Forelimb muscle (tissue), 1 donor: ENCODE measurements at places on chromosomes 3 and 15.
A peak's percentile ranks its signal among the peaks of the same experiment; 100 is the strongest.

DNA sequence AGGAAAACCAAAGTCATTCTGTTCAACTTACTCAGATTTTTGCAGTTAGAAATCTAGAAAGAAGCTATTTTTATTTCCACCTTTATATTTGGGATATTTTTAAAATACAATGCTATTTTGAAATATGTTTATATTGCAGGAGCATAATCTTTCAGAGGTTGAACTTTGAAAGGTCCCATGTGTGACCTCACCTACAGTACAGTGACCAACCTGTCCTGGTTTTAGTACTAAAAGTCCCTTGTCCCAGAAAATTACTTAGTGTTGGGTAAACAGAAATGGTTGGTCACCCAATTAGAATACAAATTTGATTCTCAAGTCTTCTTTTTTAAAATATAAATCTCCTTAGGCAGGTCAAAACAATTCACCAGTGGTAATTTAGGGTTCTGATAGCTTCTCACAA, 141.6 kb upstream of the FRMD4B start:
- no peak for DNase-seq

- DNase-seq, result no peak
Observed at GRCh38 chr15:36815786-36816185, 236.4 kb downstream of the CDIN1 start.

DNA sequence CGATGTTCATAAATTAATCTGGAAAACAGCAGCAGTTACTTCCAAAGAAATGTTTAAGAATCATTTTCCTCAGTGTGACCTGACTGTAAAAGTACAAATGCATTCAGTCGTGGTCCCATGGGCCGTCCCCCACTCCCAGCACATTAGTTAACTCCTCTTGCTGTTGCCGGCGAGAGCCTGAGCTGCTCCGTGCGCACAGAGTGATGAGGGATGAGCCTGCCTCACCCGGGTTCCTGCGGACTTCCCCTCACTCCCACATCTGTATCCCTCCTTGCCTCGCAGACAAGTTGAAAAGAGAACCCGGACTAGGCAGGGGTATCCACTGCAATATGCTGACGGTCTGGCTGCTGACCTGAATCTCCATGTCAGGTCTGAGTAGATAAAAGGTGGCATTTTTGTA, 861.7 kb upstream of the NR2F2 start:
- DNase-seq, result no peak

DNA sequence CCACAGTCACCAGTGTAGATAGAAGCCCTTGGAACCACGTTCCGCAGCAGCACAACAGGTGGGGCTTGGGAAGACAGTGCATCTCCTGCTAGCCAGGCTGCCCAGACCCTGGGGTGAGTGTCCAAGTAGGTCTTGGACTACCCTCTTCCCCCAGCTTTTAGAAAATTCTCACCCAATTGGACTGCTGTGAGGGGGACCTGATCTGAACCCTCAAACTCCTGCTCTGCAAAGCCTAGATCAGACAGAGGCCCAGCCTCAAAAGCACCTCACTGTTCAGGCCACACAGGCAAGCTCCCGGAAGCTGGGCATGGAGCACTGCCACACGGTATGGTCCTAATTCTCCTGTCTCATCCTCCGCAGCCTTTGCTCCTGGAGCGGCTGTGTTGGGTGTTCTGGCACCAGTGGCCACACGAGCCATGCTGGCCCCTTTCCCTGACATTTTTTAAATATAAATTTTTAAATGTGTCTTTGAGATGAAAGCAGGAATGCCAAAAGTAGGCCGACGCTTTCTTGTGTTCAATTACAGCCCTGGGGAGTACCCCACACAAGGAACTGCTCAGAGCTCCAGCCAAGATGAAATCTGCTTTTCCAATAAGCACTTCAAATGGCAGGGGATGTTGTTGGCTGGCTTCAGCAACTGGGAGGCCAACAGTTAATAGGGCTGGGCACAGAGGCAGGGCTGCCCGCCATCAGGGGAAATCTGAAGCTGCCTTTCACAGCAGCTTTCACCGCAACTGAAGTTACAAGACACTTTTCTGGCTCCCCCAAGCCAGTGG, 40.9 kb downstream of the CPN2 start:
- no peak for DNase-seq

- peak; percentile 75 for DNase-seq
Observed at GRCh38 chr15:70575231-70576226, 187.8 kb downstream of the UACA start.

GRCh38 chr3:76065964-76066363, 280.6 kb upstream of the ZNF717 start:
- no peak for DNase-seq

- DNase-seq, result no peak
Observed at GRCh38 chr15:72168808-72169190, 28.8 kb downstream of the GRAMD2A start.

DNA sequence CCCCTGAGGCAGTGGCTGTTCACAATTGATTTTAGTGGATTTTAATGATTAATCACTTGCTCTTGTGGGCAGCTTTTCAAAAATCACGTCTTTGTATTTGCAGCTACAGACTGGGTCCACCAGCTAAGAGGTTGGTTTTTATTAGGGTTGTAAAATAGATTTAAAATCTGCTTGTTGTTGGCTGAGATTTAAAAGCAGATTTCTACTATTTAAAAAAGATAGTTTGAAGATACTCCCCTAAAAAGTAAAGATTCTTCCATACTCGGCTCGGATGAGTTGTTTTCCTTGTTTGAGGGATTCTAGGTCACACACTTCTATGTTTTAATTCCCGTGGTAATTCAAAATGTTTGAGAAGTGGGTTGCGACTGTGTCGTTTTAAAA, 1.7 kb downstream of the KLHL24 start:
- DNase-seq, result no peak

- DNase-seq, result no peak
Observed at GRCh38 chr3:131796111-131796510, 238.7 kb downstream of the CPNE4 start.

- DNase-seq, result no peak
Observed at GRCh38 chr15:25394898-25395297, 43.9 kb downstream of the UBE3A start.

DNA sequence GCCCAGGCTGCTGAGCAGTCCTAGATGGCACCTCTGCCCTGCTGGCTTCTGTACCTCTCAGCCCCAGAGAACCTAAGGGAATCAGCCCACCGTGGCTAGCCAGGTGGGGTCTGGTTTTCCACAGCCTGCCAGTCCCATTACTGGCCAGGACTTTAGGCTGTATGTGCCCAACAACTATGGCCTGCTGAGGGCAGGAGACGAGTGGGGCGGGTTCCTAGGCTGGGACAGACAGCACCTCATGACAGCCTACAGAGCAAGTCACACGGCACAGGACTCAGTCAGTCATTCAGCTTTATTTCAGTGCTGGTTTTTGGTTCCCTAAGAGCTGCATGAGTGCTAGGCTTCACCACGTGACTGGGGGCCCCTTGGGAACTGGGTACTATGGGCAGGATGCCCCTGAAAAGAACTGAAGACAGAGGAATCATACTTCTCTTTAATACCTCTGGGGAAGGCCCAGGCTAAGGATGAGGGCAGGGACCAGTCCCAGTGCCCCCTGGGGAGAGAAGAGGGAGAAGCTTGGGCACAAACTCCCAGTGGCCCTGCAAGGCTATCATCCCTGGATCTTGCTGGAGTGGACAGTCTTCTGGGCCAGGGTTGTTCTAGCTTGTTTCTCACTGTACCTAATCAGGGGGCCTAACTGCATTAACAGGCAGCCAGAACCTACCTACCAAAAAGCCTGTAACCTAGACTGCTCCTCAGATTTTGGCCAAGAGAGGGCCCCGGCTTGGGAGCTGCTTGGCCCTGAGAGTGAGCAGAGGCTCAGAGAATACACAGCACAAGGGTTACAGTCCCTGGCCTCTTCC, 14.8 kb downstream of the CLK3 start:
- DNase-seq, result no peak

GRCh38 chr15:66763186-66764071, 61.4 kb downstream of the SMAD6 start:
- DNase-seq, result no peak

GRCh38 chr15:42121021-42121420, 26.7 kb upstream of the PLA2G4D start:
- DNase-seq, result no peak

- no peak for DNase-seq
Observed at GRCh38 chr3:185737740-185738680, 86.8 kb downstream of the IGF2BP2 start.

DNA sequence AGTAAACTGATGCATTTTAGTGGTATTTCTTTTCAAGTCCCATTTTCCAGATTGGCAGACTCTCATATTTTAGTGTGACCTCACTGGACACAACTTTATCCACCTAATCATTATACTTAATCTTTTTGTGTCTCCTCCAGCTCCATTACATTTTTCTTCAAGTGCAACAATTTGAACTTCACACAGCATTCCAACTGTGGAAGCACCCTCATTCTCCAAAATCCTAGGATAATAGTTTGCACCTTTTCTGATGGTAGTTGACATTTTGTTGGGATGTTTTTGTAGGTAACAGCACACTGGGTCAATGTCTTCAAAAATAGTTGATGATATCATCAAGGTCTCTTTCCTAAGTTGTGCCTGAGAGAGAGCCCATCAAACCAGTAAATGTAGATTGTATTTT, 123.1 kb downstream of the RYR3 start:
- no peak for DNase-seq

DNA sequence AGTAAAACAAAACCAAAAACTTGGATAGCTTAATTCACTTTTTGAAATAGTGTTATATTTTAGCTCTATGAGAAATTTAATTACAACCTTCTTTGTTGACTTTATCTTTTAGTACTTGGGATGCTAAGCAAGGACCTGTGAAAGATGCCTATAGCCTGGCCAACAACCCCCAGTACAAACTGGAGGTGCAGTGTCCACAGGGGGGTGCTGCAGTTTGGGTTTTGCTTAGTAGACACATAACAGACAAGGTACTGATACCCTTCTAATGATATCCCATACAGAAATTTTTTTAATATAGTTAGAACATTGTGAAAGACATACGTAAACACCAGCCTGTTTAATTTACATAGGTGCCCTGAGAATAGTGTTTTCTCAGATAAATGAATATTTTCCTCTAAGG, 35.3 kb downstream of the CAPN7 start:
- DNase-seq, result no peak

DNA sequence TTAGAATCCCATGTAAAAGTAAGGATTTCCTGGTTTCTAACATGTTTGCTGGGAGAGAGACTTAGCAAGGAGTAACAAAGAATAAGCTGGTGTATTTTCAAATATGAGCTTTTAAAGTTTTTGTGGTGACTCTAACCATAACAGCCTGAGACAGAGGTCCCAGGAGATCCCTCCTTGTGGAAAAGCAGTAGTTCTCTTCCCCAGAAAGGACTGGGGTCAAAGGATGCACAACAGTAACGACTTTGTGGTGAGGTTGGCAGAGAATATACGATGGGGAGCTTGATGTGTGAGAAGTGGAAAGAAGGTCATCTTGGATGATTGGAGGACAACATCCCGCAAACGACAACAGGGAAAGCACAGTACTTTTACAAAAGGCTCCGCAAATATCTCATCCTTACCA, 38.2 kb downstream of the ABHD5 start:
- no peak for DNase-seq

- DNase-seq, result no peak
Observed at GRCh38 chr15:49096090-49096750, 50.0 kb upstream of the SECISBP2L start.

- no peak for DNase-seq
Observed at GRCh38 chr3:46884929-46885328, 7.4 kb downstream of the PTH1R start.

DNA sequence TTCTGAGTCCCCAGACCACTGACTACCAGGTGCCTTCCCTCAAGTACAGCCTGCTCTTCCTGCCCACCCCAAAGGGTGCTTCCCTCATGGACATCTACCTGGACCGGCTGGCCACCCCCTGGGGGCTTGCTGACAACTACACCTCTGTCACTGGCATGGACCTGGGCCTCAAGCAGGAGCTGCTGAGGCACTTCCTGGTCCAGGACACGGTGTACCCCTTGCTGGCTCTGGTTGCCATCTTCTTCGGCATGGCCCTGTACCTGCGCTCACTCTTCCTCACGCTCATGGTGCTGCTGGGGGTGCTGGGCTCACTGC, 9.3 kb downstream of the DISP2 start:
- DNase-seq, result no peak

DNA sequence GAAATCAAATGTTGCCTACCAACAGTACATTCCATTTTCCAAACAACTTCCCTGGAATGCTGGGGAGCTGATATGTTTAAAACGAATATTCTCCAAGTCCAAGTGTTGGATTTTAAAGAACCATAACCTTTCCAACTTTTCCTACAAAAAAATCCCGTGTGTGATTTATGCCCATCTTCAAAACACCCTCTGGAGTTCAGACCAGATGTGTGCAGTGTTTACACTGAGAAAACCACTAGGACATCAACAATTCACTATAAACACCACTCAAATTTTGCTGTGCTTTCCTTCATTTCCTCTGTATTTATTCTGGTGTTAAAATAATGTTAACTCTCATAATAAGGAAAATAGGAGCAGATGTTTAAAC, 2.4 kb downstream of the VGLL4 start:
- DNase-seq, result no peak

GRCh38 chr3:167162083-167162482, 218.0 kb downstream of the ZBBX start:
- DNase-seq, result no peak

DNA sequence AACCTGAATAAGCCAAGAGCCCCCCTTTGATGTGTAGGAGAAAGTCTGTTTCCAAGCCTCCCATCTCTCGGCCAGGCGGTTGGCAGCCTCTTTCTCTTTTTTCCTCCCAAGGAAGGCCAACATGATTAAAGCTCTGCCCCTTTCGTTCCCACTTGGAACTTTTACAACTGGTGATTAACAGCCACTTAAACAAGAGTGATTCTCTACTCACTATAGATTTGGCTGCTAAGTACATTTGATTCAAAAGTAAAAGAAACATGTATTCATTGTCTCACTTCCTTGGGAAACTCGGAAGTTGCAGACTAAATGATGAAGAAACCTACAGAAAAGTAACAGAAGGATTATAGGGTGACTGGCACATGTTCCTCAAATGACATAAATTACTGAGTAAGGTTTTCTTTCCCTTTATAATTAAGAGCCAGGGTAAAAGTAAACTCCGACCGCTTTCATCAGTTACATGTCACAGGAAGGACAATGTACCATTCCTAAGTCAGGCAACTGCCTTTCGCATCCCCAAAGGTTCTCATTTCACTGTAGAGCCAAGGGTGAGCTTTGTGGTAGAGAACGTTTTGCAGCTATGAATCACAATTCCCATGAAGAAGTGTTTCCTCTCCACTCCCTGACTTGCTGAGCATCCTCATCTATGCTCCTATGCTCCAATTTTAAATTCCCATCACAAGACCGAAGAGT, 72.7 kb downstream of the MB21D2 start:
- DNase-seq, result no peak

GRCh38 chr3:34073961-34074360, 275.5 kb downstream of the PDCD6IP start:
- DNase-seq, result no peak

- DNase-seq, result no peak
Observed at GRCh38 chr3:150727653-150728502, 24.2 kb upstream of the ERICH6 start.

GRCh38 chr3:61924991-61925390, 363.6 kb downstream of the PTPRG start:
- no peak for DNase-seq

GRCh38 chr15:60419753-60420152, 22.0 kb upstream of the ANXA2 start:
- no peak for DNase-seq
